HuH-7 (cell line): ENCODE measurements at places on chromosomes 16 and 17.
A peak's percentile ranks its signal among the peaks of the same experiment; 100 is the strongest.

GRCh38 chr17:45116434-45117016 lies 15.8 kb downstream of the PLCD3 start:
- no peak for DNase-seq

DNA sequence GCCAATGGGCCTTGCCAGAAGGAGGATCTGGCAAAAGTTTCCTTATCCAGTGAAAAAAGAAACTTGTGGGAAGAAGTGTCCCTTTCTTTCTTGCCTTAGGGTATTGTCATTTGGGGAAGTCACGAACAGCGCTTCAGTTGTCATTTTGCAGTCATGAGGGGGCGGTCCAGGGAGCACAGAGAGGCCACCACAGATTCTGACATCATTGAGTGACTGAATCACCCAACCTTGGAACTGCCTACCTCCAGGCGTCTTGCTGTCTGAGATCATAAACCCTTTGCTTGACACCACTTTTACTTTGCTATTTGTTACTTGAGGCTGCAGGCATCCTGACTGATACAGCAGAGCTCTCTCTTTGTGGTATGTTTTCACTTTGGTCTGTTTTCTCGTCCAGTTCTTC lies 3.1 kb upstream of the WSCD1 start:
- no peak for DNase-seq

DNA sequence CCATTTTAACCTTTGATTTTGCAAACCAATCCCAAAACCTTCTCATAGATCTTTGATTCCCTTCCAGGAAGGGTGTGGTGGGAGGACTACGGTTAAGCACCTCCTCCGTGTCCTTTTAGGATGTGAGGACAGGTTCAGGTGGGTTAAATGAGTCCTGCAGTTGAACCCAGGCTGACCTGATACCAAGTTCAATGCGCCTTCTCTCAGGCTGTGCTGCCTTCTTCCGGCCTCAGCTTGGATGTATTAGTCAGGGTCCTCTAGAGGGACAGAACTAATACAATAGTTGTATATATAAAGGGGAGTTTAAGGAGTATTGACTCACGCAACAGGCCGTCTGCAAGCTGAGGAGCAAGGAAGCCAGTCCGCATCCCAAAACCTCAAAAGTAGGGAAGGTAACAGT lies 10.5 kb upstream of the CSF3 start:
- DNase-seq, result no peak

- no peak for DNase-seq
Observed at GRCh38 chr17:49210158-49211029, at the start of the genes ABI3 and GNGT2. Gene ABI3, plus strand, starts transcription at chr17:49210707. Its CDS starts 18 bp downstream, at chr17:49210725. Gene GNGT2, minus strand, starts transcription at chr17:49210574. Its CDS starts 3,152 bp downstream, at chr17:49207422.

DNA sequence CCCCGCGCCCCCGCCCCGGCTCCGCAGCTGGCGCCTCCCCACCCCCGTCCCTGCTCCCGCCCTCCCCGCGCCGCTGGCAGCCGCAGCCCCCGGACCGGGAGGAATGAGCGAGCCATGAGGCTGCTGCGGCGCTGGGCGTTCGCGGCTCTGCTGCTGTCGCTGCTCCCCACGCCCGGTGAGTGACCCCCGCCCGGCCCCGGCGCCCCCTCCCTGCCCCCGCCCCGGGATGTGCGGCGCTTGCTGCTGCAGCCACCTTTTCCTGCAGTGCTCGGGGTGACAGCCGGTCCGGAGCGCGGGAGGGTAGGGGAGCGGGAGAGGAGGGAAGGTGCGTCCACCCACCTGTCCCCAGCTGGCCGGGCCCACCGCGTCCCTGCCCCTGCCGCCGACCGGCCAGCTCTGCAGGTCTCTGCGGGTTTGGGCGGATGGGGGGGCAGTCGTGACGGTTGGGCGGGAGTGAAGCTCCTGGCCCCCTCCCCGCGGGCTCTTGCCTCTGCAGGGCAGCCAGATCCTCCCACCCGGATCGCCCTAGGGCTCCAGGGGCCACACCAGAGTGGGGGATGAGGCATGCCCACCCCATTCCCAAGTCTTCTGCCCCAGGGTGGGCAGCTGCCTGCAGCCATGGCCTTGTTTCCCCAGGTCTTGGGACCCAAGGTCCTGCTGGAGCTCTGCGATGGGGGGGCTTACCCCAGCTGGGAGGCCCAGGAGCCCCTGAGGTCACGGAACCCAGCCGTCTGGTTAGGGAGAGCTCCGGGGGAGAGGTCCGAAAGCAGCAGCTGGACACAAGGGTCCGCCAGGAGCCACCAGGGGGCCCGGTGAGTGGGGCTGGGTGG lies 513 bp downstream of the ADAM11 start:
- DNase-seq, result peak; percentile 74

DNA sequence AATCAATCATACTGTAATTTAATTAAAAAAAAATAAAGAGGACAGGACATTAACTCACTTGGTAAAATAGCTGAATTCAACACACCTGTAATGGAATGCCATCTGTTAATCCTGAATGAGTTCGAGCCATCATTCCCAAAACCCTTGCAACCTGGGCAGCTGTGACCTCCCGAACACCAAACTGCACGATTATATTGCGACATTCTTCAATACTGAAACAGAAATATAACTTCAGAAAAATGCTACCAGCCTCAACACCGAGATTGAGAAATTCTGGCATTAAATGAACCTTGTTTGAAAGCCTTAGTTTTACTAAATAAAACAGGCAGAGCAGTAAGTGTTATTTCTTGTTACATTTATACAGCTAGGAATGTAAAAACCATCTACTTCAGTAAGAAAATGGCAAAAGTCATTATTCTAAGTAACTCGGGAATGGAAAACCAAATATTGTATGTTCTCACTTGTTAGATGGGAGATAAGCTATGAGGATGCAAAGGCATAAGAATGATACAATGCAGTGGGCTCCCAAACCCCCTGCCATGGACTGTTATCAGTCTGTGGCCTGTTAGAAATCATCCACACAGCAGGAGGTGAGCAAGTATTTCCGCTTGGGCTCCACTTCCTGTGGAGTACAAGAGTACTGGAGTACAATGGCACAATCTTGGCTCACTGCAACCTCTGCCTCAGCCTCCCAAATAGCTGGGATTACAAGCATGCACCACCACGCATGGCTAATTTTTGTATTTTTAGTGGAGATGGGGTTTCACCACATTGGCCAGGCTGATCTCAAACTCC lies 46.5 kb downstream of the CNOT1 start:
- DNase-seq, result no peak
